Brain microvascular endothelial cell (primary cell): ENCODE measurements at places on chromosomes 1 and 21.

DNA sequence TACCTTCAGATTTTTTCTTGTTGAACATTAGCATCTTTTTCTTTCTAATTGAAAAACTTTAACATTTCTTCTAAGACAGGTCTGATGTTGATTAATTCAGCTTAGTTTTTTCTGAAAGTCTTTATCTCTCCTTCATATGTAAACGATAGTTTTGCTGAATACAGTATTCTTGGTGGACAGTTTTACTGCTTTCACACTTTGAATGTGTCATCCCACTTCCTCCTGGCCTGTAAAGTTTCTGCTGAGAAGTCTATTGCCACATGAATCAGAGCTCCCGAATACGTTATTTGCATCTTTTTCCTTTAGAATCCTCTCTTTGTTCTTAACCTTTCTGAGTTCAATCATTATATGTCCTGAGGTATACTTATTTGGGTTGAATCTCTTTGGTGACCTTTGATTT is 344.2 kb downstream of the OLFM3 start:
- no peak for DNase-seq

- DNase-seq = no peak
These were observed 9.8 kb downstream of the ETV3L start for GRCh38 chr1:157089789-157090188.

GRCh38 chr1:94012708-94013366 is 103.6 kb upstream of the GCLM start:
- DNase-seq = no peak

GRCh38 chr1:167115655-167116054 is 21.8 kb downstream of the STYXL2 start:
- no peak for DNase-seq
